Colonic mucosa (tissue), 4 donors: ENCODE measurements at places on chromosomes 4 and X. TPM values are rescaled to one million over a fixed set of nuclear protein-coding genes. Genes with fewer than 3 reads are reported as not detected.

Gene FHDC1
- total RNA-seq: 14.0 TPM

- DNase-seq: no peak
Measured at GRCh38 chr4:48752726-48753125, 27.4 kb downstream of the FRYL start.

Gene CHRDL1
- 18.3 TPM for total RNA-seq

GRCh38 chr4:122716825-122717448, 15.6 kb upstream of the BBS12 start:
- peak; percentile 79 for DNase-seq

DNA sequence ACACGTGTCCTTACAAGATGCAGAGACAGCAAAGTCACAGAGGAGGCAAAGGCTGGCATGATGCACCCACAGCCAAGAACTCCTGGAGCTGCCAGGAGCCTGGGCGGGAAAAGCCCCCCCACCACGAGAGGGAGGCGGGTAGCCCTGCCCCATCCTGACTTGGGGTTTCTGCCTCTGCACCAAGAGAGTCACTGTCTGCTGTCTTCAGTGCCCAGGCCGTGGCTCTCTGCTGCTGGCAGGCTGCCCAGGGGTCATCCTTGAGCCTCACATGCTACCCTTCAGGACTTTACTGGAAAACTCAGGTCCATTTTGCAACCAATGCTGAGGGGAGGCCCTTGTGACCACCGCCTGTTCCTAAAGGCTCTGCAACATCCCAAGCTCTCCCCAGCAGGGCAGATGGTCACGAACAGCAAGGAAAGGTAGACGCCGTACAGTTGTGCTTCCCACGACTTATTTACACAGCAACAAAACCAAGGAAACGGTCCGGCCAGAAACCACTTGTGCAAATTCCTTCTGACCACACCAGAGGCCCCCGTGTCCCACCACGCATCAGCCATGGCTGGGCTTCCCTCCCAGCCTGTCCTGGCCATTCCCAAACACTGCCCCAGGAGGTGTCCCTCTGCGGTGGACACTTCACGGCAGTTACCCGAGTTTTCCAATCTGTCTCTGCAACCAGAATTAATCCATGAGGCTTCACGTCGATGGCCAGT, 56.9 kb downstream of the ACOX3 start:
- no peak for DNase-seq

Gene SGMS2
- total RNA-seq: 34.9 TPM

GRCh38 chr4:32219306-32220075, 1499.3 kb downstream of the PCDH7 start:
- no peak for DNase-seq

GRCh38 chr4:53987761-53988171, 76.6 kb downstream of the CHIC2 start:
- DNase-seq: no peak
